ENCODE measurements at places on chromosomes 3 and 15.
A peak's percentile ranks its signal among the peaks of the same experiment; 100 is the strongest.

- no peak for DNase-seq
Measured at GRCh38 chr3:38643090-38643489, 6.4 kb downstream of the SCN5A start.

DNA sequence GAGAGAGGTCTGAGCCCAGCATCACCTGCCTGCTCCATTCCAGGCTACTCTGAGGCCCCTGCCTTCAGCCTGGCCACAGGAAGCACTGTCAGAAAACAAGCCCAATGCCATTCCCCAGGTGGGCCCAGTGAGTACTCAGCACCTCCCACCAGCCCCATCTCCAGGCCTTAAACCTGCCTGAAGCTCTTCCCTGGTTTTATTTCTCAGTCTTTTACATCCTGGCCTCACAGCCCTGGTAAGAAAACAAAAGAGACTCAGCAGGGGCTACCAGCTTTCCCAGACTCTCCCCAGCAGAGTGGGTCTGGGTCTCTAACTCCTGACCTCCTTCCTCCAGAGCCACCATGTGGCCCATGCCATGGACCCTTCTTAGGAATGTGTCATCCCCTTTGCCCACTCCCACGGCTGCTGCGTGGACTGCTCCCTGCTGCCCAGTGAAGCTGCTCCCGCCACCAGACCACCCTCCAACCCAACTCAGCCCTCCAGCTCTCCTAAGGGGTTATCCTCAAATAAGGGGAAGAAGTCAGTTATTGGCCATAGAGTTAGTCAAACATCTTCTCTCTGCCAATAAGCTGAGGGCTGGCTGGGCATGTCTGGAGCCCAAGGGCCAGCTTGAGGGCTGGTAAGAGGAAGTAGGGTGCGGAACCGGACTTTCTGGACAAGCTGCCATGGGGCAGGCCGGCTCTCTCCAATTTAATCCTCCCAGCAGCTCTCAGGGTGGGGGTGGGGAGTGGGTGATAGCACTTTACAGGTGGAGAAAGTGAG is 116.7 kb upstream of the LINGO1 start:
- no peak for DNase-seq

DNA sequence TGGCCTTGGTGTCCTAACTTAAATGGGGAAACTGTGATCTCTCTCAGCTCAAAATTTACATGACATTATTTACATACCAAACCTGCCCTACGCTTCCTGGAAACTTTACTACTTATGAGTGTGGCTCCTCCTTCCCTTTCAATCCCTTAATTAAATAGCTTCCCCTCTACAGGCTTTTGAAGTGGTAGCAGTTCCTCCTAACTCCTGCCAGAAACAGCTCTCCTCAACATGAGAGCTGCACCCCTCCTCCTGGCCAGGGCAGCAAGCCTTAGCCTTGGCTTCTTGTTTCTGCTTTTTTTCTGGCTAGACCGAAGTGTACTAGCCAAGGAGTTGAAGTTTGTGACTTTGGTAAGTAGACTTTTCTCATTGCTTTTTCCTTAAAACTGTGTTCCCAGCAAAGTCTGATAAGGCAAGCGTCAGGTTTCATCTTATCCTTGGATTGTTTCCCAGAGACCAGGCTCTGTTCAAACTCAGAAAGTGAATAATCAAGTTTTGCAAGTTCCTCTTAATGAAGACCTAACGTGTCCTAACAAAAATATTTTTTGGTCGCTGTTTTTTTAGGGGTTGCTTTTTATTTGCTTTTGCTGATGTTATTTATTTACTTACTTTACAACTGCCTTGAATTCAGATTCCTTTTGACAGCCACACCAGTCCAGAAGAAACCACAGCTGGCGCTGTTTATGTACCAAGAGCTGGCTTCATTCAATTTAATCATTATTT is at the start of gene ACP3:
ACP3 (plus strand) TSS at position 179 of the 720 bp plus-strand sequence; CDS start at position 229, 50 bp downstream.
- peak; percentile 12 for DNase-seq

- DNase-seq, result no peak
Measured at GRCh38 chr3:153142961-153143360, 19.1 kb upstream of the RAP2B start.

GRCh38 chr15:81939604-81940440 is 106.0 kb downstream of the MEX3B start:
- no peak for DNase-seq

GRCh38 chr3:72047221-72047871 is 262.4 kb upstream of the PROK2 start:
- no peak for DNase-seq

- DNase-seq, result no peak
Measured at GRCh38 chr15:38864122-38864521, 299.5 kb upstream of the RASGRP1 start.

DNA sequence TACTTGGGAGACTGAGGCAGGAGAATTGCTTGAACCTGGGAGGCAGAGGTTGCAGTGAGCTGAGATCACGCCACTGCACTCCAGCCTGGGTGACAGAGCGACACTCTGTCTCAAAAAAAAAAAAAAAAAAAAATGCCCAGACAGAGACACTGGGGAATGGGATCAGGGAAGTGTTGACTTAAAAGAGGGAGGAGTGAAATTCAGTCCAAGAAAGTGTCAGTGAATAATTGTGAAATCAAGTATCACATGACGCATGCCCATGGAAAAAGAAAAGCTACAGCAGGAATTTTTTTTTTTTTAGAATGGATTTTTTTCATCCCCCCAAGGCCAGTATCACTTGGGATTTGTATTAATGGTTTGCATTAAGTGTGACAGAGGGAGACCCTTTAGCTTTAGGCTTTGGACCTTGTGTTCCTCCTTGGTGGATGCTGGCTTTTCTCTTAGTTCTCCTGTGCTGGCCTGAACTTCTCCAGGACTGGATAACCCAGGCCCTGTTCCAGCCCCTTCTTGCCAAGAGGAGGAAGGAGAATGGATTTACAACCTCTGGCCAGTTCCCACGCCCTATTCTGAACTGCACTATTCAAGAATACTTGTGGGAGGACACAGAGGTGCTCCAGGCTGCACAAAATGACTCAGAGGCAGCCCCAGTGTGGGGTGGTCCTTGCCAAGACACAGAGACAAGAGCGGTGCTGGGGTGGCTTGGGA is 36.7 kb upstream of the ZNF774 start:
- no peak for DNase-seq

DNA sequence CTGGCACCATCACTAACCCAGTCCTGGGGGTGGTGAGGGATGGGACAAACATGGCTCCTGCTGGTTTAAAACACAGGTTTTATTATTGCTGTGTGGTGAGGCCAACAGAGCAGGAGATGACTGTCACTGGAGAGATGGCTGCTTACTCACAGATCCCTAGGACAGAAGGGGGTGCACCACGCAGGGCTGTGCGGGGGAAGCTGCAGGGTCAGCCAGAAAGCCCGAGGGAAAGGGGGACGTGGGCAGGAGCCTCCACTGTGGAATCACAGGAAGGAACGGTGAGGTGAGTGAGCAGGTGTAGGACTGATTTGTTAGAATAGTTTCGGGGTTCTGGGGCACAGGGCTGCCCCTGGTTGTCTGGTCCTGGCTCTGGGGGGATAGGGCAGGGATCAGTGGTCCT is 7.5 kb downstream of the CFAP100 start:
- DNase-seq, result no peak

DNA sequence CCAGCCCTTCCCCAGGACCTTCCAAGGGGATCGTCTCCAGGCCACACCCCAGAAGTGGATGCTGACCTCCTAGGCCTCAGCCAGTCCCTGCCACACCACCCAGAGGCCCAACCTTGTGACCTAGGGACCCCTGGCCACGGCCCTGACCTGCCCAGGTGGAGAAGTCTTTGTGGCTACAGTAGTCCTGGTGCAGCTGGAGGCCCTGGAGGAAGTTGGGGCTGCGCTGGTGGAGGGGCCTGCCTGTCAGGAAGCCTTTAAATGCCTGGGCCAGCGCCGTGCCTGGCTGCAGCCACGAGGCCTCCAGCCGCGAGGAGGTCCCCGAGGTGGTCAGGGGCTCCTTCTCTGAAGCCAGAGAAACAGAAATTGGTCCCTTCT is 23.4 kb downstream of the PLA2G4D start:
- no peak for DNase-seq

GRCh38 chr15:26661748-26662147 is 111.1 kb downstream of the GABRB3 start:
- no peak for DNase-seq

Data from AG04449 (cell line).